ENCODE measurements at places on chromosomes 6 and 20.

GRCh38 chr6:29762051-29762450, 38.8 kb downstream of the HLA-F start:
- peaks cover 4% of the 10 kb centered on the region for H3K4me1 ChIP-seq
- no peaks in the 10 kb centered on the region for H3K36me3 ChIP-seq
- no peaks in the 10 kb centered on the region for H3K27me3 ChIP-seq
- DNase-seq = no peak

- no peaks in the 10 kb centered on the region for H3K4me1 ChIP-seq
- H3K36me3 ChIP-seq = no peaks in the 10 kb centered on the region
- H3K27ac ChIP-seq = no peak overlapping the region
- no peak overlapping the region for H3K4me3 ChIP-seq
Observed at GRCh38 chr6:38387971-38388370, 251.8 kb downstream of the BTBD9 start.

DNA sequence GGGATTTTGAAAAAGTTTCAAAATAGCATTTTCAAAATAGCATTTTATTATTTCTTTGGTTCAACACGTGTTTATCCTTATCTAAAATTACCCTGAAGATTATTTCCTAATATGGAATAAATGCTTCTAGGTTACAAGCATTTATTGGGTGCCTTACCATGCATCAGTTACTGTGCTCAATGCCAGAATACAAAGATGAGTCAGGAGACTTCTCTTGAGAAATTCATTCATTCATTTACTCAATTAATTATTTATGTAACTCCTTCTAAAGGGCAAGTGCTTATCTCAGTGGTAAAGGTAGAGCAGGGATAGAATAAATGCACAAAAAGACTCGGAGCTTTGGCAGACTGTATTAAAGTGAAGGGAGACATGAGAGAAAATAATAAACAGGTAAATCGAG, 150.1 kb upstream of the PDE7B start:
- H3K4me1 ChIP-seq = no peaks in the 10 kb centered on the region
- H3K27me3 ChIP-seq = no peaks in the 10 kb centered on the region
- no peak for DNase-seq
- H3K27ac ChIP-seq = no peak overlapping the region
- no peaks in the 10 kb centered on the region for H3K36me3 ChIP-seq

DNA sequence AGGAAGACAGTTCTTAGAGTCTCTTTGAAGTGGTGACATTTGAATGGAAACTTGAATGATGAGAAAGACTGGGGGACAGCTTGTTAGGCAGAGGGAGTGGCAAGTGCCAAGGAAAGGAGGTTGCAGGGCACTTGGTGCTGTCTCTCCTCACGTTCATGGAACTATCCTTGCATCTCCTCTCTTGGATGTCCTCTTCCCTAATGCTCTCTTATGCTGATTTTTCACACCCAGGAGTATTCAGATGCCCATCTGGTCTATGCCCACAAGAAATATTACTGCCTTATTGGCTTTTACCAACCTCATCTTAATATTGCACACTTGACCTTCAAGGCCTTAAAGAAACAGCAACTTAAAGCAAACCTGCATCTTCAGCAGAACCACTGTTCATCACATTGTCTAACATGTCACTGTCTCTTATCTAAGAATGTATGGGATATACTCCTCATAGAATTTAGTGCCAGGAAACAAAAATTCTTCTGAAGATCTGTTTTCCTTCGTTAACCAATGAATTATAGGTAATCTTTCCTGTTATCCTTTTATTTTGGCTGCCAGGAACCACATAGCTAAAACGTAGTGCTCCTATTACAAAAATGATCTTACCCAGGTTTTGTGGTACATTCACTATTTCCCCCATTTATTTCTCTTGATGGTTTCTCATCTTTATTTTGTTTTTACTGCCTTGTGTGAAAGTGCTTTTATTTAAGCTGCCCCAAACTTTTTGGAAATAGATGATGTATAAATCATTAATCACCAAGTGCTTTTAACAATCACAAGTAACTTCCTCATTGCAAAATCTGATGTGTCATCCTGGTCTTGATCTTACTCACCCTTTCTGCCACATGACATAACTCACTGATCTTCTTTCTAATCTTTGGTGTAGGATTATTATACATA, 12.8 kb downstream of the RGS17 start:
- no peaks in the 10 kb centered on the region for H3K36me3 ChIP-seq
- no peaks in the 10 kb centered on the region for H3K4me1 ChIP-seq
- DNase-seq = no peak

GRCh38 chr20:10381477-10381876, 52.5 kb downstream of the MKKS start:
- H3K36me3 ChIP-seq = no peaks in the 10 kb centered on the region
- H3K27ac ChIP-seq = no peak overlapping the region
- no peak overlapping the region for H3K4me3 ChIP-seq
- no peaks in the 10 kb centered on the region for H3K4me1 ChIP-seq

GRCh38 chr6:3731700-3732099, 19.8 kb downstream of the PXDC1 start:
- no peak for DNase-seq
- peaks cover 49% of the 10 kb centered on the region for H3K36me3 ChIP-seq

DNA sequence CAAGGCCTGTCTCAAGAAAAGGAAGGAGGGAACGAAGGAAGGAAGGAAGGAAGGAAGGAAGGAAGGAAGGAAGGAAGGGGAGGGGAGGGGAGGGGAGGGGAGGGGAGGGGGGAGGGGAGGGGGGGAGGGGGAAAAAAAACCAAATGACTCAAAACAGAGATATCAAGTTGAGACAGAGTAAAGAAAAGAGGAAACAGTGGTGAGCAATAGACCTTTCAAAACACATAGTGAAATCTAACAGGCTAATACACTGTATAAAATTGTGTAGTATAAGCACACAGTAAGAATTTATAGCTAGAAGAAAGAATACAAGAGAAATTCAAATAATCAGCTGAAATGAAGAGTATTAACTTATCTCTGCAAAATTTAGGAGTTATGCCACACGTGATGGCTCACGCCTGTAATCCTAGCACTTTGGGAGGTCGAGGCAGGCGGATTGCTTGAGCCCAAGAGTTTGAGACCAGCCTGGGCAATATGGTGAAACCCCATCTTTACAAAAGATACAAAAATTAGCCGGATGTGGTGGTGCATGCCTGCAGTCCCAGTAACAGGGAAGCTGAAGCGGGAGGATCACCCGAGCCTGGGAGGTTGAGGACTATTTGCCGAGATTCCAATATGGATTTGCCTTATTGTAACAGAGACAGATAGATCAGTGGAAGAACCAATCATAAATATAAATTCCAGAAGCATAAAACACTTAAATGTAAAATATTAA, 123.2 kb downstream of the PRND start:
- peak overlapping the region; percentile 23 for H3K27ac ChIP-seq
- DNase-seq = no peak
- no peak overlapping the region for H3K4me3 ChIP-seq
- H3K27me3 ChIP-seq = no peaks in the 10 kb centered on the region
- H3K36me3 ChIP-seq = no peaks in the 10 kb centered on the region
- H3K4me1 ChIP-seq = no peaks in the 10 kb centered on the region

- H3K27ac ChIP-seq = peak overlapping the region; percentile 46
- H3K27me3 ChIP-seq = no peaks in the 10 kb centered on the region
Observed at GRCh38 chr20:49636447-49636846, 68.5 kb upstream of the PTGIS start.

GRCh38 chr6:165939601-165940290, 227.9 kb downstream of the TBXT start:
- no peak overlapping the region for H3K27ac ChIP-seq
- no peaks in the 10 kb centered on the region for H3K4me1 ChIP-seq
- DNase-seq = no peak
- H3K4me3 ChIP-seq = no peak overlapping the region
- no peaks in the 10 kb centered on the region for H3K36me3 ChIP-seq

DNA sequence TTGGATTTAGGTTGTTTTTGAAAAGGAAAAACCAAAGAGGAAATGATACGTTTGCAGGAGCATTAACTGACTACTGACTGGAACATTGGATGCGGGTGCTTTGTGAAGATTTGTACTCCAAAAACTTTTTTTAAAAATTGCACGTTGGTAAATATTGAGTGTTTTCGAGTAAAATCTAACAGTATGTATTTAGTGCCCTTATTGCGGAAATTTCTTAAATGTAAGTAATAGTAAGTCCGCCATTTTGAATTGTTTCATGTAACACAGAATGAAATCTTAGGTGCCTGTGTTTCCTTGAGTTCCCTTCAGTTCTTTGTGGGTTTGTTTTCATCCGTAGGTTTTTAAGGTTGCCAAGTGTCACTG, 15.2 kb upstream of the LIN28B start:
- no peak for DNase-seq
- no peaks in the 10 kb centered on the region for H3K36me3 ChIP-seq
- H3K4me3 ChIP-seq = peak overlapping the region; percentile 38
- peaks cover 10% of the 10 kb centered on the region for H3K27me3 ChIP-seq

- no peak overlapping the region for H3K27ac ChIP-seq
- H3K36me3 ChIP-seq = no peaks in the 10 kb centered on the region
- no peak overlapping the region for H3K4me3 ChIP-seq
- H3K4me1 ChIP-seq = no peaks in the 10 kb centered on the region
- no peaks in the 10 kb centered on the region for H3K27me3 ChIP-seq
Observed at GRCh38 chr20:8043687-8044282, 24.2 kb upstream of the TMX4 start.

DNA sequence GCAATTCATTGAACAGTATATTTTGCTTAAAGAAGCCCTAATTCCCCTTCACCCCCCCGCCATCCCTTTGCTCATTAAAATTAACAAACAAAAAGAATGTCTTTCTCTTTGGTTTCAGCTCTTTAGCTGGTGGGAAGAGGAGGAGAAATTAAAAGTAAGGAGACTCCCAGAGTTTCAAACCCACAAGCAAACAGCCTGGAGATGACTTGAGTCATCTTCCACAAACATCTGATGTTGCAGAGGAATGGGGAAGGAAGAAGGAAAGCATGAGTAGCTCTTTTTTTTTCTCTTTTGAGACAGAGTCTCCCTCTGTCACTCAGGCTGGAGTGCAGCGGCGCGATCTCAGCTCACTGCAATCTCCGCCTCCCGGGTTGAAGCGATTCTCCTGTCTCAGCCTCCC, 189.6 kb downstream of the ADAT2 start:
- no peaks in the 10 kb centered on the region for H3K4me1 ChIP-seq
- no peak overlapping the region for H3K27ac ChIP-seq
- DNase-seq = no peak
- H3K27me3 ChIP-seq = no peaks in the 10 kb centered on the region
- no peaks in the 10 kb centered on the region for H3K36me3 ChIP-seq
- H3K4me3 ChIP-seq = no peak overlapping the region

- H3K27me3 ChIP-seq = no peaks in the 10 kb centered on the region
- DNase-seq = no peak
- no peak overlapping the region for H3K4me3 ChIP-seq
- H3K27ac ChIP-seq = no peak overlapping the region
Observed at GRCh38 chr6:151372164-151372563, 19.2 kb downstream of the ZBTB2 start.

- no peaks in the 10 kb centered on the region for H3K4me1 ChIP-seq
- peaks cover 4% of the 10 kb centered on the region for H3K36me3 ChIP-seq
- H3K27ac ChIP-seq = no peak overlapping the region
- no peak for DNase-seq
- H3K4me3 ChIP-seq = no peak overlapping the region
Observed at GRCh38 chr6:157909282-157909664, 72.4 kb upstream of the SYNJ2 start.

DNA sequence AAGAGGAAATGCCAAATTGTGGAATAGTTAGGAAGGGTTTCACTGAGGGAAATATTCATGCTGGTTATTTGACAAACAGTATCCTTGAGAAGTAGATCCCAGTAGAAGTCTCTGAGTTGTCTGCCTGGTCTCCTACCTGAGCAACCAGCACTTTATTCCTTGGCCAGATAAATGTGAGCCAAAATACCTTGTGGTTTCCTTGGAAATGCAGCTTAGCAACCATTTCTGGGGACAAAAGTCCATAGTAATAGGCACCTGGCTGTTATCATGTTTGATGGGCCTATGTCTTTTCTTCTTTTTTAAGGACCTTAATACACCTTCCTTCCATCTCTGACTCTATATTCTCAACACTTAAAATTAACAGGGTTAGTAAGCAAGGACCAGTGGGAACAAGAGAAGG, 217.1 kb upstream of the MARCKS start:
- H3K4me1 ChIP-seq = peaks cover 12% of the 10 kb centered on the region
- H3K36me3 ChIP-seq = no peaks in the 10 kb centered on the region
- H3K27ac ChIP-seq = no peak overlapping the region
- H3K4me3 ChIP-seq = no peak overlapping the region
- no peaks in the 10 kb centered on the region for H3K27me3 ChIP-seq

DNA sequence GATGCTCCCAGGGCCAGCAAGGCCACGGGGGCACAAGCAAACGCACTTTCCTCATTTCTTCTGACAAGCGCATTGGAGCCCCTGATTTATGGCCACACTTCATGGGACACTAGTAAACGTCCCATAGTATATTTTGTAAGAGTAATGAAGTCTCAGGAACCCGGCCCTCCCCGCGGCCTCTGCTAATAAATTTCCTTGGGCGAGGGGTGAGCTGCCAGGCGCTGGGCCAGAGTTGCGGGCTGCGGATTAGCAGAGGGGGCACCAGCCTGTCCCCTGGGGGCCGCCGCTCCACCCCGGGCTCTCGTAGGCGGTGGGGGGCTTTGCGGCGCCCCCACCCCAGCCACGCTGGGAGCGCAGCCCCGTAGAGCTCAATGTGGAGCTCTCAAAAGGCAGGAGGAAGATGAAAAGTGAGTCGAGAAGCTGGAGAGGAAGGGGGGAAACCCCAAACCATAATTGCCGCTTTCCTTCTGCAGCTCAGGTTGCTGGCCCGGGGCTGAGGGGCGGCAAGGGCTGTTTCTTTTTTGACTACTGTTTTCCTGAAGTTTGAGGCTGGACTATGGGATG, 173.6 kb downstream of the CDC5L start:
- H3K4me3 ChIP-seq = no peak overlapping the region
- no peak overlapping the region for H3K27ac ChIP-seq
- no peaks in the 10 kb centered on the region for H3K36me3 ChIP-seq
- DNase-seq = peak; percentile 76
- peaks cover 8% of the 10 kb centered on the region for H3K27me3 ChIP-seq

- H3K4me3 ChIP-seq = no peak overlapping the region
- peaks cover 38% of the 10 kb centered on the region for H3K4me1 ChIP-seq
- no peak for DNase-seq
- H3K27ac ChIP-seq = no peak overlapping the region
Observed at GRCh38 chr6:137879885-137880745, 13.1 kb downstream of the TNFAIP3 start.

GRCh38 chr20:62884556-62884955, 22.9 kb upstream of the TCFL5 start:
- no peak overlapping the region for H3K4me3 ChIP-seq
- H3K4me1 ChIP-seq = no peaks in the 10 kb centered on the region
- H3K27me3 ChIP-seq = no peaks in the 10 kb centered on the region
- peaks cover 49% of the 10 kb centered on the region for H3K36me3 ChIP-seq

GRCh38 chr6:43876602-43877001, 106.6 kb downstream of the VEGFA start:
- DNase-seq = no peak
- H3K27me3 ChIP-seq = no peaks in the 10 kb centered on the region
- H3K27ac ChIP-seq = no peak overlapping the region
- no peak overlapping the region for H3K4me3 ChIP-seq

- DNase-seq = no peak
- no peaks in the 10 kb centered on the region for H3K27me3 ChIP-seq
- no peak overlapping the region for H3K27ac ChIP-seq
- H3K4me3 ChIP-seq = no peak overlapping the region
- H3K36me3 ChIP-seq = no peaks in the 10 kb centered on the region
Observed at GRCh38 chr6:20835315-20836010, 301.2 kb downstream of the CDKAL1 start.

Data from upper lobe of left lung (tissue), 6 donors.